Right ventricle myocardium superior (tissue), 1 donor: ENCODE measurements at places on chromosomes 3 and 15.

GRCh38 chr3:128322030-128323022 lies 144.4 kb downstream of the DNAJB8 start:
- peak; percentile 72 for DNase-seq

GRCh38 chr3:15875016-15875689 lies 77.4 kb upstream of the ANKRD28 start:
- no peak for DNase-seq

DNA sequence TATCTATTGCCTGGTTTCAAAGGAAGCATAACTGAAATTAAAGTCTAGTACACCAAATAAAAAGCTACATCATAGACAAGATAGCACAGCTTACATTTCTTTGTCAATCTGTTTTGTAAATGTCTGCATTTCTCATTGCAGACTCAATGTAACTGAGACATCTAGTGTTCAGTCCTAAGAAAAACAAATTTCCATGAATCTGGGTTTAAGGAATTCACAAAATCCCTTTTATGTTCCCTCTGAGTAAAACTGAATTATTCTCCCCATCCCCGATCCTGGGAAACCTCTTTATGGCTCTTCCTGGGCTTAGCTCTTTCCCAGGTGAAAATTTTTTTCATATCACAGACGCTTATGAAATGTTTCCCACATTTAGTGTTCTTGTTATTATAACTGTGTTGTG lies 21.6 kb upstream of the RASA2 start:
- DNase-seq, result no peak

- DNase-seq, result no peak
These were observed 613 bp upstream of the ARHGEF3 start for GRCh38 chr3:56802378-56802745.

- no peak for DNase-seq
These were observed 1061.4 kb downstream of the OTOL1 start for GRCh38 chr3:162558016-162558415.

DNA sequence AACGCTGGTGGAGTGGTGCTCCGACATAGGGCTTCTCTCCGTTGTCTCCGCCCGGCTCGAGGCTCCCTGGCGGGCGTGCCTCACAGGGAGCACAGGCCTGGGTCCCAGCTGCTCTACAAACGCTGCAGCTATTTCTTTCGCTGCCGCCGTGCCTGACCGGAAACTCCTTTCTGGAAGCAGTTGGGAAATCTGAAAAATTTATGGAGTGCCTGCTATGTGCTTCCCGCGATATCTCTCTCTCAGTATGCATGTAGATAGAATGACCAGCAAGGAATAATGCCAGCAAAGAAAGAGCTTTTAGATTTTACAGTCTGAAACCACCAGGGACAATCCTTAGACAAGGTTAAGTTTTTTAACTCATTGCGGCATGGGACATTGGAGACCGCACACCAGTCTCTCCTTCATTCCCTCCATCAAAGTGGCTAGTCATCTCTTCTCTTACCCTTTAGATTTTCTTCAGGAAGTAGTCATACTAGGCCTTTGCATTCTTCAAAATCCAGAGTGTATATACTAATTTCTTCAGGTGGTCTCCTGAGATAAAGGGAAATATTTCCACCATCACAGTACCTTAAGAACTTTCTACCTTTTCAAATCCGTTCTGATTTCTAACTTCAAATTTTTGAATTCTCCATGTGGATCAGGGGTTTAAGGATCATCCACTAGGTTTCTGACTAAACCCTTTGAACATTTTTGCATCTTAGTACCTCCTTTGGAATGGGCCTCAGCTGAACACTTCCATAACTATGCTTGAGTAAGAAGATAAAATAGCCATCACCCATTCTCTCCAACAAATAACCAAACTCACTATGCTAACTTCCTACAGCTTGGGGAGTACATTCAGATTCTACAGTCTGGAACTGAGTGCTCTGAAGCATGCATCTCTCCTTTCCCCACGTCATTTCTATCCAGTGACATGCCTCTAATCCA lies 1.1 kb upstream of the NPHP3 start:
- DNase-seq, result no peak

DNA sequence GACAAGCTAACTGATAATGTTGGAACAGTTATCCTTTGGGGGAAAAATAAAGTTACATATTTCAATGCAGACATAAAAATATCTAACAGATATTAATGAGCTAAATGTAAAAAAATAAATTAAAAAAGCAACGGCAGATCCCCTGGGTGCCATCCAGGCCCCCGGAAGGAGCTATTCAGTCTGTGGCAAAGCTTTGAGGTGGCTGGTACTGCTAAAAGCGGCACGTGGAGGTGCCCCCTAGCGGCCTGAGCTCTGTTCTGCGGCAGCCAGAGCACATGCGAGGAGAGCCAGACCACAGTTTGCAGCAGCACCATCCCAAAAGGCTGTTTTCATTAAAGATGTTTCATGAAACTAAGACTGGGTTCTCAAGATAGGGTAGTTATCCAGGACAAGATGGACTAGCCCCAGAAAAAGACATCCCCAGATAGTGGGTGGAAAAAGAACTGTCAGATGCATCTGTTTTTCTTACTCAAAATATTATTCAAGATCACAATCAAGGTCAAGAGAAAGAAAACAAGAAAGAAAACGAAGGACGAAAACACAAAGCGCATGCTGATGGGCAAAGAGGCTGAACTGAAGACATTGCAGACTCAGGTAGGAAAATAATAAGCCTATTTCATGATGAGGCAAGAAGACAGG lies 18.7 kb downstream of the AP3S2 start:
- peak; percentile 91 for DNase-seq

DNA sequence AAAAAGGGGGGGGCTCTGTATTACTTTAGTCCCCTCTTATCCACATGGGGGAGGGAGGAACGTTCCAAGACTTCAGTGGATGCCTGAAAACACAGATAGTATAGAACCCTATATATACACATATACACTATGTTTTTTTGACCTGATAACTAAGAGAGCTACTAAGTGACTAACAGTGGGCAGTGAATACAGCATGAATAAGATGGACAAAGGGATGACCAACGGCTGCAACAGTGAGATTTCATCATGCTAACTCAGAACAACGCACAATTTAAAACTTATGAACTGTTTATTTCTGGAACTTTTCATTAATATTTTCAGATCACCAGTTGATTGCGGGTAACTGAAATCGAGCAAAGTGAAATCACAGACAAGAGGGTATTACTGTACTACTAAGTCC lies 7.3 kb downstream of the DCUN1D1 start:
- DNase-seq, result no peak

DNA sequence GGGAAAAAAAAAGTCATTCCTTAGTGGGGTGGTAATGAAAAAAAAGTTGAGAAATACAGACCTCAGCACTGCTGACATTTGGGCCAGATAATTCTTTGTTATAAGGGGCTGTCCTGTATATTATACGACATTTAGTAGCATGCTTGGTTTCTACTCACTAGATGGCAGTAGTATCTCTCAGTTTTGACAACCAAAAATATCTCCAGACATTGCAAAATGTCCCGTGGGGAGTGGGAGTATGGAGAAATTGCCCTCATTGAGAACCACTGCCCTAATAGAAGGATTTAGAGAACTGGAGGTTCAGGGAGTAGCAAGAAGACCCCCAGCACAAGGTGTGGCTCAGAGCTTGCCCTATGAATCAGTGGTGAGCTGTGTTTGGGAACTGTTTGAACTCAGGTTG lies 28.6 kb upstream of the TEX264 start:
- DNase-seq, result no peak

- no peak for DNase-seq
These were observed 6.7 kb downstream of the CEMIP start for GRCh38 chr15:80785811-80786354.

- no peak for DNase-seq
These were observed 79.1 kb downstream of the AQR start for GRCh38 chr15:34890424-34890823.

GRCh38 chr3:106277731-106278130 lies 408.9 kb upstream of the CBLB start:
- no peak for DNase-seq

DNA sequence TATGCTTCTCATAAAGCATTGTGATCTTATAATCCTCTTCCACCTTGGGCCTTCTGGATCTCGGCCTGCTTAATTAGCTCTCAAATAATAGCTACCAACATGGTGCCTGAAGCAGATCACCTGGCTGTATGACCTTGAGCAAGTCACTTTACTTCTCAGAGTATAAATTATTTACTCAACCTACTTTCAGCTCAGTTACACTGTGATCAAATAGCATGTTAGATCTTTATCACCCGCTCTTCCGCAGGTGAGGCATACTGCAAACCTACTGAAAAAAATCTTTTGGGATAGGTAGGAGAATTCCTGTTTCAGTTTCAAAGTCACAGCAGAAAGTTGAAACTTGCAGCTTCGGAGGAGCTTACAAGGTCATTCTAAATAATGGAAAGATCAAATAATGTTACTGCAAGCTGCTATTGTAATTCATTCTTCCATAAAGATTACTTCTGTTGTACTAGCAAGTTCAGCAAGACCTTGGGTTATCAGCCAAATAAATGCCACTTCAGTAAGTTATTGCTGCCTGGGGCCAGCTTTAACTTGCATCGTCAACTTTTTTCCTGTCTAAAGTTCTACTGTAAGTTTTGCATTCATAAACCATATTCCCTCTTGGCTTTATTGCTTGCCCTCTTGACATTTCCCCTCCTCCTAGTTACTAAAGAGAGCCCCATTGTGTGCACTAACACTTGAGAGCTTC lies 268.4 kb upstream of the ATP11B start:
- DNase-seq, result no peak

GRCh38 chr3:1348547-1348946 lies 255.7 kb downstream of the CNTN6 start:
- no peak for DNase-seq

- no peak for DNase-seq
These were observed 308.1 kb downstream of the CHST2 start for GRCh38 chr3:143427631-143428030.

- DNase-seq, result peak; percentile 75
These were observed 353.4 kb downstream of the EPHB1 start for GRCh38 chr3:135148398-135149020.

- DNase-seq, result peak; percentile 82
These were observed 13.5 kb downstream of the UBAP1L start for GRCh38 chr15:65101411-65101890.

- DNase-seq, result no peak
These were observed 18.2 kb upstream of the STT3B start for GRCh38 chr3:31514570-31514969.

DNA sequence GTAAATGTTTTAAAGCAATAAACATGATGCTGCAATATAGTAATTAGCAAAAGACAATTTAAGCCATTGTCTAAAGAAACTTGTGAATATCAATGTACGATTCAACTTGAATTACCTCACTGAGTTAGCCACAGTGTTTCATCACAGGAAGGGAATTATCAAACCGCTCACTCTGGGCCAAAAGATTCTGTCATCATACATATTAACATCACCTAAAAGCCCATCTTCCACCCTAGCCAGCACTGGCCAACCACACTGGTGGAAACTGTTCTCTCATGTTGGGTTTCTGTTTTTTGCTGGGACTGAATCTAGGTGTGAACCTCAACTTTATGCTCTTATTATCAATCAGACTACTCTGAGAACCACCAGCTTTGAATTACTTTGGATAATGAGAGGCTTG lies 497.7 kb upstream of the THBS1 start:
- no peak for DNase-seq

DNA sequence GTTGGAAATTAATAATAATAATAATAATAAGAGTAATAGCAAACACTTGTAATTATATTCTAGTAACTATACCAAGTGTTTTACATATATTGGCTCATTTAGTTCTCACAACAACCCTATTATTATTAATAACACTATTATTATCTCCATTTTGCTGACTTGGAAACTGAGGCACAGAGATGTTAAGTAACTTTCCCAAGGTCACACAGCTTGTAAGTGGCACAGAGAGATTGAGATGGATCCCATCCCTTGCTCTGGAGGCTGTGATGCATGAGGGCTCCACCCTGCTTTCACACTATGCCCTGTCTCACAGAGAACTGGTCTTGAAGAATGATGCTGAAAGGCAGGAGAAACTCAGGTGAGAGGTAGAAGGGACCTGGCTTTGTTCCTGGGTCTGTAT lies 31.9 kb downstream of the TRIM42 start:
- no peak for DNase-seq

- DNase-seq, result no peak
These were observed 628.2 kb upstream of the CFAP20DC start for GRCh38 chr3:59677747-59678702.

- DNase-seq, result no peak
These were observed 23.5 kb downstream of the NR1D2 start for GRCh38 chr3:23968463-23969184.

GRCh38 chr3:119989981-119990655 lies 104.1 kb downstream of the GSK3B start:
- DNase-seq, result no peak

- no peak for DNase-seq
These were observed 4.2 kb downstream of the TEX264 start for GRCh38 chr3:51675201-51675611.

- no peak for DNase-seq
These were observed 23.2 kb downstream of the ARID3B start for GRCh38 chr15:74564182-74564581.

GRCh38 chr3:59578129-59578528 lies 528.3 kb upstream of the CFAP20DC start:
- DNase-seq, result no peak

GRCh38 chr3:117922039-117922438 lies 1112.6 kb downstream of the IGSF11 start:
- DNase-seq, result no peak

GRCh38 chr15:58064082-58064979 lies 1.2 kb downstream of the ALDH1A2 start:
- no peak for DNase-seq

DNA sequence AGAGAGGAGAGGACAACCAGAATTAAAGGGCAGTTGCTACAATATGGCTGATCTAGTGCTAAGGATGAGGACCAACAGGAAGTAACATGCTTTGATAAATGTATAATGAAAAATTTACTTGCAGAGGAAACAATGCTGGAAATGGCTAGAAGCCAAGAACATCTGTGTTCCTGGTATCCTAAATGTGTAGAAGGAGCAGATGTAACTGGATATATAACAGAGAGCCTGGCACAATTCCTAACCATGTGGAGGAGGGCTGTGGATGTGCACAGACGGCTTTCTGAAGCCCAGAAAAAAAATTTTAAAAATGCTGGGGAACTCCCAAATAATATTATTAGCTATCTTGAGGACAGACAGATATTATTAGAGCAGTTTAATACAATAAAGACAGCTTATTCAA lies 159.4 kb upstream of the GBE1 start:
- no peak for DNase-seq

- no peak for DNase-seq
These were observed 299.1 kb upstream of the TRIM42 start for GRCh38 chr3:140378571-140379340.

- DNase-seq, result no peak
These were observed 56.3 kb downstream of the RSRC1 start for GRCh38 chr3:158166223-158166622.

GRCh38 chr3:111333642-111334041 lies 208.4 kb upstream of the CD96 start:
- no peak for DNase-seq

GRCh38 chr3:139830817-139831216 lies 104.2 kb upstream of the CLSTN2 start:
- peak; percentile 72 for DNase-seq

- DNase-seq, result no peak
These were observed 126.8 kb downstream of the FAM174B start for GRCh38 chr15:92528736-92529135.

GRCh38 chr15:76078285-76078877 lies 18.6 kb downstream of the TMEM266 start:
- DNase-seq, result no peak
